ENCODE measurements at places on chromosomes 3 and 15. TPM values are rescaled to one million over a fixed set of nuclear protein-coding genes. Genes with fewer than 3 reads are reported as not detected.

- no peak overlapping the region for H3K4me3 ChIP-seq
- no peaks in the 10 kb centered on the region for H3K36me3 ChIP-seq
- no peak for DNase-seq
- H3K27me3 ChIP-seq, result no peaks in the 10 kb centered on the region
- no peak overlapping the region for H3K27ac ChIP-seq
Measured at GRCh38 chr15:70361106-70361505, 263.4 kb upstream of the TLE3 start.

DNA sequence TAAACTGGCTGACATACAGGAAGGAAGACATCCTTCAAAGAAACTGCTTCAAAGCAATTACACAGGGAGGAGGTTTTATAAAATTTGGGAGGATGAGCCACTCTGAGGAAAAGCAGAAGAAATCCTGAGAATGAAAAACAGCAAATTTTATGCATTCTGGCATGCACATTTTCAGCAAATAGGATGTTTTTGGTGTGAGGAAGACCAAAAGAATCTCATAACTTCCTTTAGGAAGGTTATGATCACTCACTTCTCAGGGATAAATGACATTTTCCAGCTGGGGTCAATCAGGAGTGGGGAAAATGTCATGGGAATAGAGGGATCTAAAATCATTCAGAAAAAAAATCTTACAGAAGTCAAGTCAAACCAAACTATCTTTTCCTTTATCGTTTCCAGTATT is 371.7 kb upstream of the CNTN6 start:
- no peak for DNase-seq
- no peaks in the 10 kb centered on the region for H3K27me3 ChIP-seq
- no peak overlapping the region for H3K27ac ChIP-seq
- no peaks in the 10 kb centered on the region for H3K36me3 ChIP-seq
- no peak overlapping the region for H3K4me3 ChIP-seq

GRCh38 chr15:69343133-69343532 is 44.4 kb downstream of the PAQR5 start:
- no peaks in the 10 kb centered on the region for H3K36me3 ChIP-seq
- no peaks in the 10 kb centered on the region for H3K27me3 ChIP-seq
- H3K4me3 ChIP-seq, result no peak overlapping the region
- no peak for DNase-seq
- peaks cover 41% of the 10 kb centered on the region for H3K4me1 ChIP-seq
- no peak overlapping the region for H3K27ac ChIP-seq

GRCh38 chr3:150097588-150097890 is 126.8 kb upstream of the PFN2 start:
- no peak overlapping the region for H3K4me3 ChIP-seq
- peak; percentile 58 for DNase-seq
- H3K36me3 ChIP-seq, result no peaks in the 10 kb centered on the region
- H3K4me1 ChIP-seq, result peaks cover 30% of the 10 kb centered on the region
- no peak overlapping the region for H3K27ac ChIP-seq

DNA sequence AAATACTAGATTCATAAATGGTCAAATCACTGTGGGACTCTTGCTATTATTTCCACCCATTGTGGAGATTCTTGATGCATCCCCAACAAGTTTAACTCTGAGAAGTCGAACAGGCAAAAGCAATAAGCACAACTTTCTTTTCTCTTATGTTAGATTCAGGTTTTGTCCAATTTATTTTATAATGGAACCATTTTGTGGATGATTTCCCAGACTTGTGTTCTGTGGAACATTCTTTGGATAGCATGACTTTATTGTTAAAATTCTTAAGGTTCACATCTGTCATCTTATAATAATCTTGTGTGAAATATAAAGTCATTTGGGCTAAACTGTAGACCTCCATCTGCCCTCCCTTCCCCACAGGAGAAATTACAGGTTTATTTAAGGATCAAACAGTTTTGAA is 213.7 kb downstream of the LPP start:
- peaks cover 17% of the 10 kb centered on the region for H3K4me1 ChIP-seq
- H3K27ac ChIP-seq, result no peak overlapping the region
- H3K4me3 ChIP-seq, result no peak overlapping the region

MYO5C gene
- 16.7 TPM for total RNA-seq

ACKR4 gene
- not detected for total RNA-seq

Data from PC-3 (cell line).